ENCODE measurements at places on chromosomes 7 and 10. TPM values are rescaled to one million over a fixed set of nuclear protein-coding genes. Genes with fewer than 3 reads are reported as not detected.

GRCh38 chr10:128001849-128002248 is 94.9 kb downstream of the PTPRE start:
- DNase-seq, result no peak

GRCh38 chr10:121112136-121112535 is 261.0 kb downstream of the WDR11 start:
- DNase-seq, result no peak

GRCh38 chr7:105877736-105878135 is 1.3 kb upstream of the ATXN7L1 start:
- no peak for DNase-seq

DNA sequence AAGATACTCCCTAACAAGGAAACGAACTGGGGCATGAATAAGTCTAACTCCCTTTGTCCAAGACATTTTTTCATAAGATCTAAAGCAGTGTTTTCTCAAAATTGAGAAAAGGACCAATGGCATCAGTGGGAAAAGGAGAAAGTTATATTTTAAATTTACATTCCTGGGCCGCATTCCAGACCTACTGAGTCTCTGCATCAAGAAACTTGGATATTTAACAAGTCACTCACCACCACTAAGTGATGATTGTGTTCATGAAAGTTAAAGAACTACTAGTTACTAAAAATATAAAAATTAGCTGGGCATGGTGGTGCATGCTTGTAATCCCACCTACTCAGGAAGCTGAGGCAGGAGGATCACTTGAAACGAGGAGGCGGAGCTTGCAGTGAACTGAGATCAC is 149.6 kb upstream of the MEOX2 start:
- DNase-seq, result no peak

The FAM237B gene
- not detected for total RNA-seq

DNA sequence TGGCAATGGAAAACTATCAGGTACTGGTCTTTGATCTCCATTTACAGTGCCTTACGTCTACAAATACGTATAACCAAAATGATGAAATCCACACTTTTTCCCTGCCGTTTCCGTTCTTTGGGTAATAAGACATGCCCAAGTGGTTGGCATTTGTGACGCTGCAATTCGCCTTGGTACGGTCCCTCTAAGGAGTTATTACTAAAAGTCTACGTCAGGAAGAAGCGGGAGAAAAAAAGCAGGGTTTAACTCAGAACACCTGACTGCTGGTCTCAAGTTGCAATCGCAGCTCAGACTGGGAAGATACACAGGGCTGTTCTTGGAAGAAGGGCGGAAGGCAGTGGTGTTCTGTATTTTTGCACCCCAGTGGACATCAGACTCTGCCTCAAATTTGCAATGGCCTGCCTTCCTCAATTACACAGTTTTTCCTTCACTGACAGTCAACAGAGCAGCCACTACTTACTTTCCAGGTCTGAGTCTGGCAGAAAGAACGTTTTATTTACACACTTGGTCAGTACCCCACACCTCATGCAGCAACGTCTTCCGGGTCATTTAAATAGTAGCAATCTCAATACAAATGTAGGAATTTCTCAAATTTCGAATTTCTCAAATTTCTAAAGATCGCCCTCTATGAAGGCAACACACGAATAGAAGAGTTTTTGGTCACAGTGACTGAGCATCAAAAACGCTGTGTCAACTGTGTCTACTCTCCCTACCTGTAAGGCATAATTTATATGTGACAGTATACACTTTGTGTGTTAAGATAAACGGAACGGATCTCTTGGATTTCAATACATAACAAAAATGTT is 2.1 kb downstream of the BAIAP2L1 start:
- DNase-seq, result no peak

DNA sequence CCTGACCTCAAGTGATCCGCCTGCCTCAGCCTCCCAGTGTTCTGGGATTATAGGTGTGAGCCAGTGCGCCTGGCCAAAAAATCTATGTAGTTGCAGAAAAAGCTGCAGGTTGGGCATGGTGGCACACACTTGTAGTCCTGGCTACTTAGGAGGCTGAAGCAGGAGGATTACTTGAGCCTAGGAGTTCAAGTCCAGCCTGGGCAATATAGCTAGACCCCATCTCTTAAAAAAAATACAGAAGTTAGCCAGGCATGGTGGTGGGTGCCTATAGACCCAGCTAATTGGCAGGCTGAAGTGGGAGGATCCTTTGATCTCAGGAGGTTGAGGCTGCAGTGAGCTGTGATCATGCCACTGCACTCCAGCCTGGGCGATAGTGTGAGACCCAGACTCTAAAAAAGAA is 24.8 kb upstream of the CAMK1D start:
- DNase-seq, result no peak

- DNase-seq, result no peak
These were observed 54.3 kb downstream of the ERCC6 start for GRCh38 chr10:49484486-49485235.

The AKR1E2 gene
- 14.5 TPM for total RNA-seq

DNA sequence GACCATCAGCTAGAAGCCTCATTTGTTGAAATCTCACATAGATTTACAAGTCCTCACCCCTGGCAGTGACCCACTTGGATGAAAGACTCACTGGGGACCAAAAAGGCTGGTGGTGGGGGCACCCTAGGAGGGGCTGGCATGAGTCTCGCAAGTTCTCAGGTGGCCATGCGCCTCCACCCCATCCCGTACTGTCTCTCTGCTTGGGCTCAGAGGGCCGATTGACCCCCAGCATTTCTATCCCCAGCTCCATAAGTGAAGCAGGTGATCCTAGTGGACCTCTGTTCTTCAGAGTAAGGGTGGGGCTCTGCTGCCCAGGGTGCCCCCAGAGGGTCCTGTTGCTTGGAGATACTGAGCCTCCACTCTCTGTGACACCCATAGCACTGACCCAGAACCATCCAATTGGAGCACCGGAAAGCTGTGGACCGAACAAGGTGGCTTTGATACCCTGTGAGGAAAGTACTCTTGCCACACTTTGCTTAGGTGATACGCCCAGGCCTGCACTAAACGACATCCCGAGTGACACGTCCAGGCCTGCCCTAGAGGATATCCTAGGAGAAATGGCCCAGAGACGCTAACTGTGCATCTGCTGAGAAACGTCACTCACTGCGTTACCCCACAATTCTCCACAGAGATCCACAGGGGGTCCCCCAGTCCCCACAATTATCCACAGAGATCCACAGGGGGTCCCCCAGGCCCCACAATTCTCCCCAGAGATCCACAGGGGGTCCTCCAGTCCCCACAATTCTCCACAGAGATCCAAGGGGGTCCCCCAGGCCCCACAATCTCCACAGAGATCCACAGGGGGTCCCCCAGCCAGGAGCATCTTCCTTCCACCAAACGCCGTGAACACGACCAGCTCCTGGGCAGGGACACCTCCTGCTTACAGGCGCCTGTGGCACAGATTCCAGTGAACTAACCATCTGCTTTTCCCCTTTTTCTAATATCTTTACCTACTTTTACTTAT is 262.9 kb downstream of the PTPRN2 start:
- no peak for DNase-seq

DNA sequence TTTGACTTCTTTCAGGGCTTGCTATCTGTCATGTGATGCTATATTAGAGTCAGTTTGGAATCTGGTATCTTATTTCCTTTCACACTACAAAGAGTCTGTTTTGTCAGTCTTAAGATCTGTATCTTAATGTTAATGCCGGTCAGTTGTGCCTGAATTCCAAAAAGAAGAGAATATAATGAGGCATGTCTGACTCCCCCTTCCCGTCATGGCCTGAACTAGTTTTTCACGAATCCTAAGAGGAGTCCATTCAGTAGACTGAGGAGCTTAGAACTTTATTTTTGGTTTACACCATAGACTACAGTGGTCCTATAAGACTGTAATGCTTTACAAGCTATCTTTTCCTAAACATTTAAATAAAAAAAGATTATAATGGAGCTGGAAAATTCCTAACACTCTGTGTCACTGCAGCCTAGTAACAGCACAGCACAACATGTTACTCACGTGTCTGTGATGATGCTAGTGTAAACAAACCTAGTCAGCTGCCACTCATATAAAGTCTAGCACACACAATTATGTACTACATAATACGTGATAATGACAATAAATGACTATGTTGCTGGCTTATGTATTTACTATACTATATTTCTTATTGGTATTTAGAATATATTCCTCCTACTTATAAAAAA is 50.6 kb downstream of the VPS41 start:
- DNase-seq, result no peak

The AKR1C4 gene
- total RNA-seq, result not detected

The AOC1 gene
- not detected for total RNA-seq

The GRM3 gene
- total RNA-seq, result not detected

All from body of pancreas (tissue), 4 donors.